GM04504 (cell line): ENCODE measurements at places on chromosomes 16 and 17.

- DNase-seq = no peak
These were observed 742.1 kb upstream of the SOX9 start for GRCh38 chr17:71378741-71379140.

- peak; percentile 31 for DNase-seq
These were observed 6.5 kb upstream of the CCL2 start for GRCh38 chr17:34248511-34249024.

DNA sequence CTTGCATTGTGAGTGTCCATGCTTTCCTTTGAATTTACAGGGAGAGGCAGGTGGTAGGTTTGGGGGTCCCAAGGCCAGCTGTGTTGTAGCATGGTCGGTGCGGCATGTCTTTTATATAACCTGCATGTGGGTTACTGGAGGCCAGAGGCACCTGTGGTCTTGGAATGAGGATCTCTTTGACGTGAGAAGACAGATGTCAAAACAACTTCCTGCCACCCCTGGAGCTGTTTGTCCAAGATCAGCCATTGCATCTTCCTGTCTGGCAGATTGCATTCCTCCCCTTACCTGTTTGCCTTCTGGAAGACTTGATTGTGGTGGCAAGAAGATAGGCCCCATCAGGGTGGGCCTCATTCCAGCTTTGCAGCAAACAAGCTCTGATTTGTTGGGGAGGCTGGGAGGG is 175.1 kb downstream of the MSI2 start:
- no peak for DNase-seq

- no peak for DNase-seq
These were observed 1.6 kb downstream of the ITGAE start for GRCh38 chr17:3799181-3799945.

DNA sequence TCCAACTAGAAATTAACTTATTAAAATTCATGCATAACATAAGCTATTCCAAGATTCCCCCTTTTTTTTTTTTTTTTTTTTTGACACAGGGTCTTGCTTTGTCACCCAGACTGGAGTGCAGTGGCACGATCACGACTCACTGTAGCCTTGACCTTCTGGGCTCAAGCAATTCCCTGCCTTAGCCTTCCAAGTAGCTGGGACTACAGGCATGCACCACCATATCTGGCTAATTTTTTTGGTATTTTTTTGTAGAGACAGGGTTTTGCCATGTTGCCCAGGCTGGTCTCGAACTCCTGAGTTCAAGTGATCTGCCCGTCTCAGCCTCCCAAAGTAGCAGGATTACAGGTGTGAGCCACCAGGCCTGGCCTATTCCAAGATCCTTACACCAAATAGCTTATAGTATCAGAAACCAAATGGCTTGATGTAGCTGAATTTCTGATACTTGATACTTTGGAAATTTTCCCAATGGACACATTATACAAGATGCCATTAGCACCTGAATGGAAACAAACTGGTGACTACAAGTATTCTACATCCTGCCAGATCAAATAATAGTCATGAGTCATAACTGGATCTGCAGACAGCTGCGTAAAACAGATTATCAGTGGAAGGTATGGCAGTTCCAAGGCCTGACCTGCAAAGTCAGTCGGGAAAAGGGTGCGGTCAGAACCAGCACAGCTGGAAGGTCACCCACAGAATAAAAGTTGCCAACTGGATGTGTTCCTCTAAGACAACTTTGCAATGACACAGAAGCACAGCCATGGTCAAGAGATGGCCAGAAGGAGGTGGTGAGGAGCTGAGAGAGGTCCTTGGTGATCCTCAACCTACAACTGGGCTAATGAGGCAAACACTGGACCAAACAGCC is 14.5 kb downstream of the TUBG1 start:
- no peak for DNase-seq

DNA sequence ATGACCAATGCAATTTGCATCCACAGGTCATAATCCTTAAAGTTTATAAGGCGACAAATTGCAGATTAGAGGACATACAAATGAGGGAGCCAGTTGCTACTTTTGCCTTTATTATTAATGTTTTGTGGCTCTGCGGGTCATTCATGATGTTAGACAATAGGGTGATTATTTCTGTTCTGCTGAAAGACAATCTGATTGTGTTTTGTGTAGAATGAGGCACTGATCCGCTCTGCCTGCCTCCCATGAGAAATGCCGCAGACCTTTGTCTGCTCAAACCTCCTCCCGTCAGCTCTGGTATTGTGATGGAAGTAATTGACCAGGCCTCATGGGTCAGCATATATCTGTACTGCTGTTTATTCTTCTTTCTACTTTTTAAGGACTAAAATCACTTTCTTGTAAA is 224.9 kb downstream of the PRKCA start:
- DNase-seq = no peak

GRCh38 chr17:38636054-38636453 is 30.3 kb upstream of the SRCIN1 start:
- DNase-seq = no peak

DNA sequence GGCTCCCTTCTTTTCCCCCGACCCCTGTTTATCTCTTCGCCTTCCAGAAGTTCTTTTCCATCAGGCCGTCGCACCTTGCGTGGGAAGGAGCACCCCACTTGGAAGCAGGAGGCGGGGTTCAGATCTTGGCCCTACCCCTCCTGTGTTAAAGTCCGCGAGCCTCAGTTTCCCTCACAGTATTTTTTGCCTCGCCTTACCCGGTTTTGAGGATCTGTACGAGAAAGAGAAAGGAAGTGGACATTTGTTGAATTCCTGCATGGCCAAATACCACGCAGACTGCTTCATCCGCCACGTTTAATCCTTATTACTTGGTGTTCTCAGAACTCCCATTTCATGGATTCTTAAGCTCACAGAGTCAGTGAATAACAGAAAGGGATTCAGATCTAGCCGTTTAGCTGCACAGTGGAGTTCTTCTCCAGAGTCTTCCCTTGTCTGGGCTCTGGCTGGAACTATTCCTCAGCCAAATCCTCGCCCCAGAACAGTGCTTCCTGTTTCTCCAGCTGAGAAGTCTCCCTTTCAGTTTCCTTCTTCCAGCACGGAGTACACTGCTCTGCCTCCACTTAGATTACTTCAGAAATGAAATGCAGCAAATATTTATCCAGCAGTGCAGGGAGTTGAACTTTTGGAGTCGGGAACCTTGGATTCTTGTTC is 590 bp downstream of the TMEM219 start:
- no peak for DNase-seq

GRCh38 chr17:76755285-76755684 is 17.4 kb downstream of the MFSD11 start:
- no peak for DNase-seq

- DNase-seq = no peak
These were observed 24.9 kb downstream of the ACTG1 start for GRCh38 chr17:81487487-81488275.

DNA sequence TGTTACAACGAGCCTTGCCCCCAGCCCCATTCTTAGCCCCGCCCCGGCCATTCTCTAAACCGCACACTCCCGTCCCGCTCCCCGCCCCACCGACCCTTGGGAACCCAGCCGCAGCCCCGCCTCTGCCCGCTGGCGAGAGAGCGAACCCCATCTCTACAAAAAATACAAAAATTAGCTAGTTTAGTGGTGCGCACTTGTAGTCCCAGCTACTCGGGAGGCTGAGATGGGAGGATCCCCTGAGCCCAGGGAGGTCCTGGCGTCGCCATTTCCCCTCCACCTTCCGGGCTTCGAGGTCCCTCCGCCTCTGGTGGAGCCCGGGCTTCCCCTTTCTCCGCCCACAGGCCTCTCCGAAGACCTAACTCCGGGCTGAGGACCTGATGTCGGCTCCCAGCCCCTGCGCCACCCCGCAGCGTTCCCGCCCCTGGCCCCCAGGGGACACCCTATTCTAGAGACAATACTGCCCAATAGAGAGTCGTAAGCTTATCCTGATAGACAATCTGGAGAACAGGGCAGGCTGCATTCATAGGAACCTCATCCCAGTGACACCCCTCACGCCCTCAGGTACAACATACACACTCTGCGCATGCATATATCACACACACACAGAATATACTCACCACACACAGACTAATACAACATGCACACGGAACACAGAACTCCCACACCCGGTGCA is 480 bp upstream of the PROCA1 start:
- no peak for DNase-seq

GRCh38 chr16:12519986-12520385 is 283.7 kb downstream of the CPPED1 start:
- no peak for DNase-seq

DNA sequence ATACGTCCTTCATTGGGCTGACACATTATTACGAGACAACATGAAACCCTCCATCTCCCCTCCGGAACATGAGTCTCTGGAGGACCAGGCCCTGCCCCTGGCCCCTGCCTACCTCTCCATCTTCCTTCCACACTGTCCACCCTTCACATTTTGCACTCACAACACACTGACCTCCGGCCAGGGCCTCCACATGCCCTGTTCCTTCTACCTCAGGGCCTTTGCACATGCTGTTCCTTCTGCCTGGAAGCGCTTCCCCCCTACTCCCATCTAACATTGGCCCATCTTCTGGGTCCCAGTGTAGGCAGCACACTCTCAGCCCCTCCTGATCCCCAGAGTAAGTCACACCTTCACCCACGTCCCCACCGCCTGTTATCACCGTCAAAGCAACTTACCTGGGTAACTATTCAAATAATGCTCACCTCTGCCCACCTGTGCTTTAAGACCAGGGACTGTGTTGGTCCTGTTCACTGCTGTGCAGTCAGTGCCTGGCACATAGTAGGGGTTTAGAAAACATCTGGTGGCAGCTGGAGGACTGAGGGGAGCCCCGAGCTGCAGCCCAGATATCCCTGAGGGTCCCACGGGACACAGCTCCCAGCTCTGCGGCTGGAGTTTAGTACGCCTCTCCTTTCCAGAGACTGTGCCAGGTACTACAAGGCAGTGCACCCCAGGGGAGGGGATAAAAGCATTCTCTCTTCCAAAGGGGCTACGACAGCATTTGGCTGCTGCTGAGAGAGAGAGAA is 27.2 kb downstream of the RPH3AL start:
- DNase-seq = no peak

- DNase-seq = peak; percentile 87
These were observed at the start of gene AATF for GRCh38 chr17:36948717-36949460. Gene AATF, plus strand, starts transcription at chr17:36948954. Its CDS starts 172 bp downstream, at chr17:36949126.

DNA sequence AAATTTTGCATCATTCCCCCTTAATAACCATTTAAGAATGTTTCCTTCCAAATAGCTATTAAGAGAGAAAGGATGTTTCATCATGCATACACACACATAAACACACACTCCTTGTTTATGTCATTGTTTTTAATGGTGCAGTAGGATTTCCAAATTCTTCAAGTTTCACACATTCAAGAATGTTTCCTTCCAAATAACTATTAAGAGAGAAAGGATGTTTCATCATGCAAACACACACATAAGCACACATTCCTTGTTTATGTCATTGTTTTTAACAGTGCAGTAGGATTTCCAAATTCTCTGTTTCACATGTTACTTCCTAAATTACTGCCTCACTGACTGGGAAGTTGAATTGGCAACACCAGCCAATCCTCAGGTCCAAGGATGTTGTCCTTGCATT is 7.8 kb downstream of the TOX3 start:
- no peak for DNase-seq

DNA sequence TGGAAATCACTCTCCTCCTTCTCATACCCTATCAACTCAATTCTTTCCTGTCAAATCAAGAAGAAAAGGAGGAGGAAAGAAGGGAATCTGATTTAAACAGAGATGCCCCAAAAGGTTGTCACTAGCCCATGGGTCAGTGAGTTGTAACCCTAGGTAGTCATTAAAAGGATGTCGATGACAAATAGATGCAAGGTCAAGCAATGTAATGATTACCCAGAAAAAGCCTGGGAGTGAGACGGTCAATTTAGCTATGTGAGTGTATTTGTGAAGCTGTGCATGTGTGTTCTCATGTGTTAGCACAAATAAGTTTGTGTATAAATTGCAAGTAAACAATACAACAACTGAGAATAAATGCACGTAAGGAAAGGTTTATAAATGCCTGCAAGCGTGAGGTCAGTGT is 190.5 kb upstream of the PMFBP1 start:
- no peak for DNase-seq

DNA sequence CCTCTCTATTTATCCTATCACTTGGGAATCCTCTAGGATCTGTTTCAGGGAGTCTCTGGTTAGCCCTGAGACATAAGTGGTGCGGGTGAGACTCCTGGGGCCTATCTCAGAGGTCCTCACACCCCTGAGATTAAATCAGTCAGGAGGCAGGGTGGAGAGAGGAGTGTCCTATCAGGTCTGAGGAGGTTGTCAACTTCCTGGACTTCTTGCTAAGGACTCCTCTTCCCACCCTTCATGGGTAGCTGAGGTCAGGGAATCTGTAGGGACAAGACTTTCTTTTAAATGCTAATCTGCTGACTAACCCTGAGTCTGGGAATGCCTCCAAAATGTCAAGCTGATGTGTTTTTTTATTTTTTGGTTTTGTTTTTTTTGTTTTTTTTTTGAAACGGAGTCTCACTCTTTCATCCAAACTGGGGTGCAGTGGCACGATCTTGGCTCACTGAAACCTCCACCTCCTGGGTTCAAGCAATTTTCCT is 6.6 kb upstream of the ARMC5 start:
- peak; percentile 88 for DNase-seq

- no peak for DNase-seq
These were observed 28.7 kb upstream of the GAS7 start for GRCh38 chr17:10226930-10227695.

DNA sequence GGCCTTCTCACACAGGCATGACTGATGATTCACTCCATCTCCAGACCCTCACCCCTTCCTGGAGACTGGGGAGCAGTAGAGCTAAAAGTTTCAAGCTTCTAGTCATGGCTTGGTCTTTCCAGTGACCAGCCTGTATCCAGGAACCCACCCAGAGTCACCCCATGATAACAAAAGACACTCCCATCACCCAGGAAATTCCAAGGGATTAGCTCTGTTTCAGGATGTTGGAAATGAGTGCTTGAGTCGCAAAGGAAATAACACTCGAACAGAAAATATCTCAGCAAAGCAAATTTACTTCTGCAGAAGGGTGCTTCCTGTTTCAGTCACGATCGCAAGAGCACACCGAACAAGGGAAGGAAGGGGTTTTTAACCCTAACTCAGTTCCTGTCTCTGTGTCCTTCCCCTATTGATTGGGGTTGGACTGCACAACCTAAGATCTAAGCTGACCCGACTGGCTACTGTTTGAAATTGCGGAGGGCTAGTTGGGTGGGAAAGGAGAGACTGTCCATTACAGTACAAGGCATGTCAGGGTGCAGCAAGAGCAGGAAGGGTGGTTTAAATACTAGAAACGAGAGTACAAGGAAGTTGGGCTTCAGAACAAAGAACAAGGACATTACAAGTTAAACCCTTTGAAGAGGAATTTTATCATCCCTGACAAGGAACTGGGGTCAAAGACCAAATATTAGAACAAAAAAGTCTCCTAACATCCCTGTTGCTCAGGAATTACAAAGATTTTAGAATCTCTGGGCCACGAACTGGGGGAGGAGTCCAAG is 224.4 kb upstream of the CACNG5 start:
- no peak for DNase-seq

GRCh38 chr17:2564877-2565276 is 28.6 kb upstream of the PAFAH1B1 start:
- no peak for DNase-seq

- DNase-seq = no peak
These were observed 752 bp downstream of the EXOSC6 start for GRCh38 chr16:70250748-70251628.
